ENCODE measurements at places on chromosomes 5 and 9.

GRCh38 chr5:32254881-32255539 is 57.7 kb downstream of the MTMR12 start:
- DNase-seq, result peak; percentile 24

DNA sequence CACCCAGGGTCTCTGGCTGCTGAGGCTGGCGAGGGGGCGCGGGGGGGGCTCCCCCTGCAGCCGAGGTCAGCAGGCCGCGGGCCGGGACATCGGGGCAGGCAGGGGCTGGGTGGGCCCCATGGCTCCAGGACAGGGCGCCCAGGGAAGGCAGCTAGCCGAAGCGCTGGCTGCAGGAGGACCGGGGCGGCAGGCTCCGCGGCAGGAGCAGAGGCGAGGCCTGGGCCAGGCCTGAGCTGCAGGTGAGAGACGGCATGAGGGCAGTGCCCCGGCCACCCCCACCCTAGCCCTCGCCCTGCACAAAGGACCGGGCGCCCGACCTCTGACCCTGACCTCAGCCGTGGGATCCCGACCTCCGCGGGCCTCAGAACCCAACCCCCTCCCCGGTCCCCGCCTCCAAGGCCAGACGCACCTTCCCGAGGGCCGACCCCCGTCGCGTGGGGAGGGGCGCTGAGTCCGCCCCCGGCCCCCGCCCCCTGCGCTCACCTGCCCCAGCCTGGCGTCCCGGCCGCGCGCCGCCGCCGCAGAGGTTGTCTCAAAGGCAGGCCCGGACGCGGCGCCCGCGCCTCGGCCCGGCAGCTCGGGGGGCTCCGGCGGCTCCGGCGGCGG is 431 bp downstream of the RNF208 start:
- no peak for DNase-seq

- DNase-seq, result no peak
These were observed 988.0 kb upstream of the SEMA6A start for GRCh38 chr5:117562647-117563046.

DNA sequence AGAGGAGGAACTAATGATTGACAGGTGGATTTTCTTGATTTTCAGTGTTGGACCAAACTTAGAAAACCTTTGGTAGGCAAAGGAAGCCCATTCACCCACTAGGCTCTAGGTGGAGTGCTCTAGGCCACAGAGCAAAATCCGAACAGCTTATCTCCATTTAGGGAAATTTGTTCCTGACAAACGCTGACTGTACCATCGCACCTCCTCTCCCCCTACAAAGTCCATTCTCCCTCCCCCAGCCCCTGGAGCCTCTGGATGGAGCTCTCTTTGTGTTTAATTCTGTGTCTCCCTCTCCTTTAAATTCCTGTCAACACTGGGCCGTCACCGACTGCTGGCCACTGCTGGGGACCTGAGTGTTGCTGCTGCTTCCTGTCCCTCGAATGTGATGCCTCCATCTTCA is 350.1 kb upstream of the IRX2 start:
- DNase-seq, result no peak

DNA sequence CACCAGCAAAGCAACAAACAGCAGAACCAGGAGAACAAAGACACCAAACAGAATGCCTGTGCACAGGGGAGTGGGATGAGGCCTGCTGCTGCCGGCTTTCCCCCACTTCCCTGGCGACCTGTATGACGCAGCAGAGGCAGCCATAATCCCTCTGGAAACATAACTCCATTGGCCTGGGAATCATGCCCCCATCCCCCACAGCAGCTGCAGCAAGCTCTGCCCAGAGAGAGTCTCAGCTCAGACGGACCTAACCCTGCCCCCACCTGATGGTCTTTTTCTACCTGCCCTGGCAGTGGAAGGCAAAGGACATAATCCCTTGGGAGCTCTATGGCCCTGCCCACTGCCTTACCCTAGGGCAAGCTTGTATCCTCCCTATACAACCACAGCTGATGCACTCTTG is 81.8 kb upstream of the FANCC start:
- no peak for DNase-seq

DNA sequence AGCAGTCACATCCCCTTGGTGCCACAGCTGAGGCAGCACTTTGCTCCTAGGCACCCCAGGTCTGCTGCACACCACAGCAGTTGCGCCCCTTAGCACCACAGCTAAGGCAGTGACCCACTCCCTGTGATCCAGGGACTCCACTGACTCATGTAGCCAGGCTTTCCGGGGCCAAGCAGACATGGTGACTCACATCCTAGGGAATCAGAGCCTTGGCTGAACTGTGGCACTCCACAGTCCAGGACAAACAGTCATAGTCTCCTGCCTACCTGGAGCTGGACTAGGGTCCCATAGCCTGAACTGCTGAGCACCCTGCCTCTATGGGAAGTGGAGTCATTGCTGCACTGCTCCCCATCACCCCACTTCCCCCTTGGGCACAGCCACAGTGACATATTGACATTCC is 338.7 kb downstream of the NPR3 start:
- no peak for DNase-seq

GRCh38 chr5:132190161-132190817 is 37.4 kb downstream of the P4HA2 start:
- DNase-seq, result peak; percentile 67

GRCh38 chr5:62284946-62285891 is 20.8 kb upstream of the KIF2A start:
- DNase-seq, result no peak

GRCh38 chr5:59764361-59764760 is 129.2 kb downstream of the PDE4D start:
- no peak for DNase-seq

GRCh38 chr9:89449261-89449671 is 48.6 kb downstream of the SEMA4D start:
- no peak for DNase-seq

- DNase-seq, result peak; percentile 20
These were observed 50.6 kb downstream of the DEPDC1B start for GRCh38 chr5:60649288-60649917.

DNA sequence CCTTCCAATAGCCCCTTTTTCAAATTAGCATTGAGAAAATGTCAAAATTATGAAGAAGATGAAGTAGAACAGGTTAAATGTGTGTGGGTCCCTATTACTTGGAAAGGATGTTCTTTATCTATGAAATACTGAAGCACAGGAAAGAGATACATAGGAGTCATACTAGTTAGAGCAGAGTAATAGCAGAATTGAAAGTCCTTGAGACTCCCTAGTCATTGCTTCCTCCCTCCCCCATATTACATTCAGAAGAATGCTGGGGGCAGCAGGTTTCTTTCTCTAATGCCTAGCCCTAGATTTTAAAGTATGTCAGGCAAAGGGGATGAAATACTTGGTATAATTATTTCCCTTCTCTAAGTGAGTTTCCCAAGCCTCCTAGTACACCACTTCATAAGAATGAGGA is 4.4 kb downstream of the ZCCHC9 start:
- no peak for DNase-seq

DNA sequence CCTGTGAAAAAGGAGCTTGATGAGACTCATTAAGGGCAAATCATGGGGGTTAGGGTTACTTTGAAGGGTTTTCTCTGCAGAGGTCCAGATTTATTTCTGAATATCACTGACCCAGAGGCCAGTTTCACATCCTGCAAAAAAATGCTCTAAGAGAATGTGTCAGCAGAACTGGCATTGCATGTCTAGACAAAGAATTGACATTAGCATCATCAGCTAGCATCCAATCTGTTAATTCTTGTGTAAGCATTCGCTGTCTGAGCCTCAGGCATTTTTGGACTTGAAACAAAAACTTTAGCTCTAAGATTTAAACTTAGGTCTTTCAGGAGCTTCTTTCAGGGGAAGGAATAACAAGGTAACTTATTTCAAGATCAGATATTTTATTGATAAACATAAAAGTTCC is 187.9 kb upstream of the ELL2 start:
- peak; percentile 9 for DNase-seq

DNA sequence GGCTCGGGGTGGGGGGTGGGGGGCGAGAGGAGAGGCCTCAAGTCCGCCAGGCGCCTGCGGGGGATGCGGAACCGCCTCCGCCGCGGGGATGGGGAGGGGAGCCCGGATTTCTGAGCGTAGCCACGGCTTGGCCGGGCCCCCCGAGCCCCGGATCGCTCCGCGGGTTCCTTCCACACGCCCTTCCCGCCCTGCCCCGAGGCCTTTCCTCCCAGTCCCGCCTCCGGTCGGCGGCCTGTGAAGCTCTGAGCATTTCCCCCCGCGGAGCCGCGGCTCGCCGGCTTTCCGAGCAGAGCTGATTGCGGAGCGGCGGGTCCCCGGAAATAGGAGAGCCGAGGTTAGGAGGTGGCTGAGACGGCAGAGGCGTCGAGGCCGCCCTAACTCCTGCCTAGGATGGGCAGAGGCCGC is 6.1 kb downstream of the IRX4 start:
- DNase-seq, result no peak

DNA sequence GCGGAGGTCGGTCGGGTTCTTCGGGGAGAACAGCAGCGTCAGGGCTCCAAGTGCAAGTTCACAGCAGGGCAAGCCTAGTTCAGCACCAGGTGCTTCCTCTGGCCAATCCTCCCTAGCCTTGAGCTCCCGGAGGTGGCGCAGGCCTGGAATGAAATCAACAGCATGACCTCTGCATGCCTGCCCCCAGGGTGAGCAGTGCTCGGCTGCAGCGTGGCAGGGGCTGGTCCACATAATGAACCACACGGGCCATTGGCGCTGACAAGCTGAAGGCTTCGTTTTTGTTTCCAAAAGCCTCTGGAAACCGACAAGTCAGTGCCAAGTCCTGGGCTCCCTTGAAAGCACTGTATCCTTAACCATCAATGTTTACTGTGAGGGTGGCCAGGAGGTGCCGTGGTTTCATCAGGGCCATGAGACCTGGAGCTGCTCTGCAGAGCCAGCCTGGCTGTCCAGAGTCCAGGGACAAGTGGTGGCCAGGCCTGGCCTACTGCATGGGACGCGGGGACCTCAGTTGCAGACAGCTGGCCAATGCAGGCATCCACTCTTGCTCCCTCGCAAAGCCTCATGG is 2.1 kb upstream of the INPP5E start:
- DNase-seq, result no peak

DNA sequence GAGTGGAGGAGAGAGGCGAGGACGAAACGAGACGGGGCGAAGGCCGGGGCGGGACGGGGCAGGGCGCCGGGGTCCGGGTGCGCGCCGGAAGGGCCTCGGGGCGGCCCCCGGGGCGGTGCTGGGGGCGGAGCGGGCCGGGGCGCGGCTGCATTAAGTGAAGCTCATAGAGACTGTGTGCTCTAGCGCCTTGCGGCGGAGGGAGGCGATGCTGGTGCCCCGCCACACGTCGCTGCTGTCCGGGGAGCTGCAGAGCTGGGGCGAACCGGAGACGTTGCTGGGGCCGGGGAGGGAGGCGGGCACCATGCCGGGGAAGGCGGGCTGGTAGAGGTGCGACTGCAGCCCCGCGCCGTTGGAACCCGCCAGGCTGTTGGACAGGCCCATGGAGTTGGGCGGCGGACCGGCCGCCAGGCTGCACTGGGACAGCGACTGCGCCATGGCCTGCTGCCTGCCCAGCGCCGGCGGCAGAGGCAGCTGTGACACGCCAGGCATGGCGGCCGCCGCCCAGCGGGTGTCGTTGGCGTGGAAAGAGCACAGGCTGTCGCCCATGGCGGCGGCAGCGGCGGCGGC is 8.3 kb downstream of the OTP start:
- DNase-seq, result no peak

DNA sequence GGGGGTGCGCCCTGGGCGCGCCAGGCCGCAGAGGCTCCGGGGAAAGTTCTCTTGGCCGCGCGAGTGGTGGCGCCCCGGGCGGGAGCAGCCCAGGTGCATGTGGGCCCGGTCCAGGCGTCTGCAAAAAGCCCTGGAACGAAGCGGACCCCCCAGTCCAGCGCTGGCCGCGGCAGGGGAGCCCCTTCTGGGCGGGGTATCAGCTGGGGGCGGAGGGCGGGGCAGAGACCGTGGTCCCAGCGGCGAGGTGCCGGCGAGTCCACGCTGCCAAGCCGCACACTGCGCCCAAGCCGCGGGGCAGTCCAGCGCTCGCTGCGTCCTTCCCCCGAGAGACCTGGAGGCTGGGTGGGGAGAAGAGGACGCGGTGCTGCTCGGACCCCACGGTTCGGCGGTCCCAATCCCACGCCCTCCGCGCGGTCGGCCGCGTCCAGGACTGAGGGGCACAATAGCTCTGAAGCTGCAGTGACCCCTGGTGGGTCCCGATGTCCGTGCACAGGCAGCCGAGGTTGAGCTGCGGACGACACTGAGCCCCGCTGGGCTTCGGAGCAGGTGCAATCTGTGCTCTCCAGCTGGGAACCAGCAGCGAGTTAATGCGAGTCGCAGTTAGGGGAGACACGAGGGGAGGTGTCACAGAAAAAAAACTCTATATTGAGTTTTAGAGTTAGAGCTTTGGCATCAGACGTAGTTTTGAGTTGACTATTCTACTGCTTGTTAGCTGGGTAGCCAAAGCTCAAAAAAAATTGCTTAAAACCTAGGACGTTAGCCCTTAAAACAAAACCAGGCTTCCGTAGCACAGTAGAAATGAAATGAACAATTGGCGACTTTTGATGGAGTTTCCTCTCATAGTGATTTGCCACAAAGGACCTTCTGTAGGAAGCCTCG is 1.1 kb upstream of the EPB41L4A start:
- DNase-seq, result peak; percentile 73

DNA sequence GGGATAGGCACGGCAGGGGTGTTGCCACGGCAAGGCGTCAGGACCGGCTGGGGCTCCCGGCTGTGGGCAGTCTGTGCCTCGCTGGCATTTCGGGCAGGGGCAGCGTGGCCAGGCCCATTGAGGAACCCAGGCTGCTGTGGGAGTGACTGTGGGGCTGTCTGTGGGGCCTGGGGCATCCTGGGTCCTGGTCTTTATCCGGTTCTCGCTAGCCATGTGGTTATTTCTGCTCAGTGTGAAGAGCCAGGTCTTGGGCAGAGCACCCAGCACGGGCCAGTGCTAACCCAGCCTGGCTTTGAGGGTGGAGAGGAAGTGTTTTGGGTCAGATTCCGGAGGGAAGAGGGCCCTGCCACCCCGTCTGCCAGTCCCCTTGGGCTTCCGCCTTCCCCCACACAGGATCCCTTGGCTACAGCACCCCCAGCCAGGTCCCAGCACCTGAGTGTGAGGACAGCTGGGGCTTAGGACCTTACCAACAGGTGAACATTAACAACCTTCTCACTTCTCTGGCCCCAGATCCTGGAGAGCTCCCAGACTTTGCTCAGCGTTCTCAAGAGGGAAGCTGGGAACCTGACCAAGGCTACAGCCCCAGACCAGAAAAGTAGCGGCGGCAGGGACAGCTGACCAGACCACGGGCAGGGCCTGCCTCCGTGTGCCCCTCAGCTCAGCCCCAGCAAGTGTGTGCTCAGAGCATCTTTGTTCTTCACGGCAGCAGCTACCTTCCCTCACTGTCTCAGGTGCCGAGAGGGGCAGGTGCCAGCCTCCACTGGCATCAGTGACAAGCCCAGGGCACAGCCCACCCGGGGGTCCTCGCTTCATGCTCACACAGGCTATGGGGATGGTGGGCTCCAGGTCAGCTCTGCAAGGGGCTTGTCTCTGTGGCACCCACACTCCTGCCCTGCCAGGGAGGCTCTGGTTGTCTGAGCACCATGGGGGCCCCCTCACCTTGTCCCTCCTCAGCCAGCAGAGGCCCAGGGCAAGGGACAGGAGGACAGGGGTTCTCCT is 1.1 kb downstream of the SSNA1 start:
- no peak for DNase-seq

- no peak for DNase-seq
These were observed 143.5 kb downstream of the NFIB start for GRCh38 chr9:14170392-14170931.
